ENCODE measurements at places on chromosomes 5 and 9.

DNA sequence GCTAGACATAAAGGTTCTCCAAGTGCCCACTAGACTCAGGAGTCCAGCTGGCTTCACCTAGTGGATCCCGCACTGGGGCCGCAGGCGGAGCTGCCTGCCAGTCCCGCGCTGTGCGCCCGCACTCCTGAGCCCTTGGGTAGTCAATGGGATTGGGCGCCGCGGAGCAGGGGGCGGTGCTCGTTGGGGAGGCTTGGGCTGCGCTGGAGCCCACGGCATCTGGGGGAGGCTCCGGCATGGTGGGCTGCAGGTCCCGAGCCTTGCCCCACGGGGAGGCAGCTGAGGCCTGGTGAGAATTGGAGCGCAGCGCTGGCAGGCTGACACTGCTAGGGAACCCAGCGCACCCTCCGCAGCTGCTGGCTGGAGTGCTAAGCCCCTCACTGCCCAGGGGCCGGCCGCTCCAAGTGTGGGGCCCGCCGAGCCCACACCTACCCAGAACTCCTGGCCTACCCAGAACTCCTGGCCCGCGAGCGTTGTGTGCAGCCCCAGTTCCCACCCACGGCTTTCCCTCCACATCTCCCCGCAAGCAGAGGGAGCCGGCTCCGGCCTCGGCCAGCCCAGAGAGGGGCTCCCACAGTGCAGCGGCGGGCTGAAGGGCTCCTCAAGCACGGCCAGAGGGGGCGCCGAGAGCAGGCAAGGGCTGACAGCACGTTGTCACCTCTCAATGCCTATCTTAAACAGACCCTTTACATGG lies 260.7 kb upstream of the DMRT1 start:
- DNase-seq, result no peak

GRCh38 chr5:8682381-8682780 lies 813.4 kb downstream of the MTRR start:
- no peak for DNase-seq

DNA sequence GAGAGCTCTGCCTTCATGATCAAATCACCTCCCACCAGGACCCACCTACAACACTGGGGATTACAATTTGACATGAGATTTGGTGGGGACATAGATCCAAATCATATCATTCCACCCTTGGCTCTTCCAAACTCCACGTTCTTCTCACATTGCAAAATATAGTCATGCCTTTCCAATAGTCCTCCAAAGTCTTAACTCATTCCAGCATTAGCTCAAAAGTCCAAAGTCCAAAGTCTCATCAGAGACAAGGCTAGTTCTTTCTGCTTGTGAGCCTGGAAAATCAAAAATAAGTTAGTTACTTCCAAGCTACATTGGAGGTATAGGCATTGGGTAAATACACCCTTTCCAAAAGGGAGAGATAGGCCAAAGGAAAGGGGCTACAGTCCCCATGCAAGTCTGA lies 186.9 kb upstream of the PAPPA start:
- no peak for DNase-seq

DNA sequence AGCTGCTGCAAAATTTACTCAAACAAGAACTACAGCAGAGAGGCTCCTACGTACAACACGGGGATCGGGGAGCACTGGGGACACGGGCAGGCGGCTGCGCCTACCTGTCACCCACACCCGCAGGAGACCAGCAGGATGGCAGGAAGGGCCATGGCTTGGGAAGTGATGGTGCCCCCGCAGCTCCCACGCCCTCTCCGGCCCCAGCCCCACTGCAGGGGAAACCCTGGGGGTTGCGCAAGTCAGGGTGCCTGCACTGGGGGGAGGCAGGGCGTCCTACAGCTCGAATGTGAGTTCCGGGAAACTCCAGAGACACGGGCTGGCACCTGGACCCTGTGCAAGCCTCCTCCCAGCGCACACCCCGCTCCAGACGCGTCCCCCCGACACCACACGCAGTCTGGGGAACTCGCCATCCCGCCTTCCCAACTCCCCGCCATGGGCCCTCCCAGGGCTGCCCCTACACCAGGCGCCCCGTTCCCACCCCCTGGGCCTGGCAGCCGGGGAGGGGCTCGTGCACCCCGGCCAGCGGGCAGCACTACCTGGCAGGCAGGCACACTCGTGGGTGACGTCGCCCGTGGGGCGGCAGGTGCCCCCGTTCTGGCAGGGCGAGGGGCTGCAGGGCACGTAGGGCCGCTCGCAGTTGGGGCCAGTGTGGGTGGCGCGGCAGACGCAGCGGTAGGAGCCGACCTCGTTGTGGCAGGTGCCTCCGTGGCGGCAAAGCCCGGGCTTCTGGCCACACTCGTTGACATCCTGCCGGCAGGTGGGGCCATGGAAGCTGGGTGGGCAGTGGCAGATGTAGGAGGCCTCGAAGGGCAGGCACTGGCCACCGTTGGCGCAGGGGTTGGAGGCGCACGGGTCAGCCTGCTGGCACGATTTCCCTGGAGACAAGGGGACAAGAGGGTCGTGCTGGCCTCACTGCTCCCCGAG lies 23.3 kb downstream of the NOTCH1 start:
- DNase-seq, result no peak

DNA sequence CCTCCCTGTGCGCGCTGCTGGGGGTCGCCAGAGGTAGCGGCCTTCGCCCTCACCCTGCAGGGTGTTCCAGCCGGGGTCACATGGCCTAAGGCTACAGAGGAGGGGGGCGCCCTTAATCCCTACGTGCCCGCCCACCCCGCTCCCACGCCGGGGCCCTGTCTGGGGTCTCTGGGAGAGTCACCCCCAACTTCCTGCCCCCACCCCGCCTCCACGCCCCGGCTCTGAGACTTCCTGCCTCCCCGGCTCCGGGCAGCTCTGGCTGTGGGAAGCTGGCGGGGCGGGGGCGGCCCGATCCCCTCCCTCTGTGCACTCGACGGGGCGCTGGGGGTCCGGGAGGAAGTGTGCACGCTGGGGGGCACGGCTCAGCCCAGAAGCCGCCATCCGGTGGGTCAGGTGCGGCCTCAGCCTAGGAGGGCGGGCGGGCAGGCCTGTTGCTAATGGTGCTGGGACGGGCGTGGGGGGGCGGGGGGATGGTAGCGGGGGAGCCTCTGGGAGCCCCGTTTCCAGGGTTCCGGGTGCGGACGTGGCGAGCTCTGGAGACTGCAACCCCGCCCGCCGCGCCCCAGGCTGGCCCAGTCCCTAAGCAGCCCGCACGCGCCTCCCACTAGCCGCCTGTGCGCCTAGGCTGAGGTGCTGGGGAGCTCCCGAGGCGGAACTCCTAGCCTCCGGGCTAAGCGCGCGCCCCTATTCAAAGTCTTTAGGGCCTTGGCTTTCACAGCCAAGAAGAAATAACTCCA lies 61.6 kb downstream of the CXXC5 start:
- peak; percentile 59 for DNase-seq

GRCh38 chr5:150458802-150459557 lies 9.4 kb upstream of the RPS14 start:
- DNase-seq, result peak; percentile 84

Data from GM10248 (cell line).